ENCODE measurements at places on chromosomes 3 and 15. TPM values are rescaled to one million over a fixed set of nuclear protein-coding genes. Genes with fewer than 3 reads are reported as not detected.
A peak's percentile ranks its signal among the peaks of the same experiment; 100 is the strongest.

SNURF gene
- 58.6 TPM for total RNA-seq

CCDC33 gene
- total RNA-seq, result not detected

HGD gene
- not detected for total RNA-seq

CHST2 gene
- 23.8 TPM for total RNA-seq

UNC45A gene
- 25.1 TPM for total RNA-seq

CLRN1 gene
- not detected for total RNA-seq

RPL14 gene
- total RNA-seq, result 726 TPM

ARGFX gene
- total RNA-seq, result not detected

DNA sequence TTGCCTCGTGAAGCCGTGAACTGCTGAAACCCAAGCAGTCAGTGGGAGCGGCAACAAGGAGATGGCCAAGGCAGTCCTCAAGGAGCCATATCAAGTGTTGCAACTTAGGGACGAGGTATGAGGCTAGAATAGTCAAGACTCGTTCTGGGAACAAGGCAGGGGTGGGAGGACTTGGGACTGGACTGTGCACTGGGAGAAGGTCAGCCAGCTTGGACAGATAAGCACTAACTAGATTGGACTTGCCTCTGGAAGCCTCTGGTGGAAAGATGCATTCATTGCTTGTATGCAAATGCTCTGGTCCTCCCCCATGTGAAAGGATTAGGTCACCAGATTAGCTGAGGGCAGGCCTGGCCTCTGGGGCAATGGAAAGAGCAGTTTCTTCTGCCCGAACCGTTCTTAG is 123.3 kb upstream of the CTNNB1 start:
- DNase-seq, result no peak
- H3K4me1 ChIP-seq, result no peaks in the 10 kb centered on the region
- H3K4me3 ChIP-seq, result no peak overlapping the region
- no peak overlapping the region for H3K27ac ChIP-seq
- H3K36me3 ChIP-seq, result no peaks in the 10 kb centered on the region

GRCh38 chr15:67794832-67795574 is 30.3 kb upstream of the SKOR1 start:
- 0 out of 2 replicates have a peak, but pooled peaks cover 5% of the 10 kb centered on the region for H3K36me3 ChIP-seq
- H3K4me3 ChIP-seq, result no peak overlapping the region
- no peak for DNase-seq

DNA sequence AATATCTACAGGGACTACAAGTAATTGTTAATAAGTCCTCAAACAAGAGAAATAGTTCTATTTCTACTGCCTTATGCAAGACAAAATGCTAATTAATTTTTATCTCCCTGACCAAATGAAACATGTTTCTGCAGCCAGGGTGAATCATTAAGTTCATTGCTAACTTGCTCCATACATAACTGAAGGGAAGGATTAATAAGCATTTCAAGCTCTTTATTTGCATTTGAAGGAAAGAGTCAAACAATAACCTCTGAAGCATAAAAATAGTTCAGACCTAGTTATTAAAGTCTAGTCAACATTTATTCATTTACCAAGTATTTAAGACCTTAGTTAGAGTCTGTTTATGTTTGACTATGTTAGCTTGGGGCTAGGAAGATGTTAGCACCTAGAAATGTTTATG is 120.0 kb downstream of the ATP1B3 start:
- H3K4me3 ChIP-seq, result no peak overlapping the region
- no peak overlapping the region for H3K27ac ChIP-seq
- no peaks in the 10 kb centered on the region for H3K36me3 ChIP-seq
- DNase-seq, result peak; percentile 21

GRCh38 chr3:122908251-122908650 is 113.4 kb downstream of the SLC49A4 start:
- no peak overlapping the region for H3K4me3 ChIP-seq
- no peaks in the 10 kb centered on the region for H3K4me1 ChIP-seq
- no peaks in the 10 kb centered on the region for H3K36me3 ChIP-seq
- no peak for DNase-seq
- no peak overlapping the region for H3K27ac ChIP-seq
- H3K27me3 ChIP-seq, result no peaks in the 10 kb centered on the region

GRCh38 chr3:23726811-23727548 is 78.8 kb upstream of the UBE2E1 start:
- no peak for DNase-seq
- H3K27ac ChIP-seq, result no peak overlapping the region
- H3K4me3 ChIP-seq, result no peak overlapping the region
- H3K4me1 ChIP-seq, result peaks cover 8% of the 10 kb centered on the region
- H3K27me3 ChIP-seq, result no peaks in the 10 kb centered on the region
- no peaks in the 10 kb centered on the region for H3K36me3 ChIP-seq

DNA sequence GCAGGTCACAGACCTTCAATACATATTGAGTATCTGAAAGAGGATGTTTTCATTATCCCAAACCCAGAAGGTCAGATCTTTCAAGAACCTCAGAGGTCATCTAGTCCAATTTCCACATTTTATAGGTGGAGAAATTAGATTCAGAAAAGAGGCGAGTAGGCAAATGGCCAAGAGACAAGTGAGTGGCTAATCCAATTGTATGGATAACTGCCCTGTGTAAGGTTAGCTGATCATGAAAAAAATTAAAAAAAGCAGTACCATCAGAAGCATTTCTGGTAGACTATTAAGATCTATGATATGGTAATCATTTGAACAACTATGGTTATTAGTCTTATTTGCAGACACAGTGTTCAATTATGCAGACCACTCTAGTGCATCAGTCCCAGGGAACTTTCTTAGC is 660.7 kb upstream of the CFAP20DC start:
- no peak overlapping the region for H3K27ac ChIP-seq
- H3K4me3 ChIP-seq, result no peak overlapping the region
- no peaks in the 10 kb centered on the region for H3K27me3 ChIP-seq
- H3K4me1 ChIP-seq, result no peaks in the 10 kb centered on the region
- DNase-seq, result no peak
- no peaks in the 10 kb centered on the region for H3K36me3 ChIP-seq

DNA sequence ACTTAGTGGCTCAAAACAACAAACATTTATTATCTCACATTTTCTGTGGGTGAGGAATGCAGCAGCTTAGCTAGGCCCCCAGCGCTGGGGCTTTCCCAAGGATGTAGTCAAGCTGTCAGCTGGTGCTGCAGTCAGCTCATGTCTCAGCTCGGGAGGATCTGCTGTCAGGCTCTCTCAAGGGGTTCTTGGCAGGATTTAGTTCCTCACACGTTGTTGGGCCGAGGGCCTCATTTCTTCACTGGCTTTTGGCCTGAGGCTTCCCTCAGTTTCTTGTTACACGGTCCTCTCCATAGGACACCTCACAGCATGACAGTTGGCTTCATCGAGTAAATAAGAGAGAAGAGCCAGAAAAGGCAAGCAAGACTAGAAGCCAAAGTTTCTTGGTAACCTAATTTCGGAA is 13.7 kb upstream of the U2SURP start:
- DNase-seq, result no peak
- no peaks in the 10 kb centered on the region for H3K27me3 ChIP-seq
- H3K27ac ChIP-seq, result no peak overlapping the region
- H3K4me1 ChIP-seq, result peaks cover 8% of the 10 kb centered on the region
- H3K4me3 ChIP-seq, result no peak overlapping the region
- no peaks in the 10 kb centered on the region for H3K36me3 ChIP-seq

DNA sequence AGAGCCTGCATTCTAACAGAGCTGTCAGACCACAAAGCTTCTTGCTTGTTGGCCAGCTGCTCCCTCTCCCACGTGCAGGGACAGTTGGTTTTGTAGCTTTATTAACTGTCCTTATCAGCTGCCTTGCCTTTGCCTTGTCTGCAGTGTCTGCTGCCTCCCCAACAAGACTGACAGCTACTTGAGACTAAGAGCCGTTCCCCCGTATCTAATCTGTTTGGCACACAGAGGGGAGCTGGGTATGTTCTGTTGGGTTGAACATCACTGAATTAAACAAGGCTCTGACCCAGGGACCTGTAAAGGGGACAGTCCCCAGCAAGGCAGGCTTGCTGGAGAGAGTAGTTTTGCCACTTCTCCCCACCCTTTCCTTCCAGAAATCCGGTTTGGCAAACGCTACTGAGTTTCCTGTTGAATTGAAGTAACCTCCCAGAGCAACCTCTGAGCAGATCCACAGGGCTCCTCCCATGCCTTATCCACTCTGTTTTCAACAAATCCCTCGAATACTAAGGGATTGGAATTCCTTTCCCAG is 116.1 kb downstream of the ANP32A start:
- no peaks in the 10 kb centered on the region for H3K27me3 ChIP-seq
- H3K27ac ChIP-seq, result no peak overlapping the region
- no peaks in the 10 kb centered on the region for H3K36me3 ChIP-seq
- no peak for DNase-seq

DNA sequence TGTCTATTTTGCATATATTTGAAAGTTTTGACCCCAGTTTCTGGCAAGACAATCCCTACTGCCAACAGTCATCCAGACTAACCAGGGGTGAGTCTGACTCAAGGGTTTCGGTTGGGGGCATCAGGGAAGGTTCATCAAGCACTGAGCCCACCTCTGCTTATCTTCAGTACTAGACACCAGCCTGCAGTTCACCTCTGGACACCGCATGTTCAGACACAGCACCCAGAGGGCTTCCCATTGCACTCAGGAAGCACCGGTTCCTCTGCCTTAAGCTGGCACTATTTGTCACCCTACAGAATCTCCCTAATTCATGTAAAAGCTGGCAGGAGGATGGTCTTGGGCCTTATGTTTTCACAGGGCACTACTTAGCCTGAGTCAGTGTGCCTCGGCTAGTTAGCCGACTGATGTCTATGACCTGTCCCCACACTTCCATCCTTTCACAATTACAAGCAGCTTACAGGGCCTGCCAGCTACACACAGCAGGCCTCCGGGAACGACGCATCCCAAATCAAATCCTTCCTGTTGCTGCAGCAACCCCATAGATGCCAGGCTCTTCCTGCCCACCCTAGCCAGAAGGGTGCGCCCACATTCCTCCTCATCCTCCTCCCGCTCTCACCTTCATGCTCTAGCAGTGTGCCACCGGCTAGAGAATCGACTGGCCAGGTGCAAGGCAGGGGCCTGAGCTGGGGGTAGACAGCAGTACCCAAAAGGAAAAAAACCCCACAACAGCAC is 52.5 kb downstream of the SH3BP5 start:
- no peaks in the 10 kb centered on the region for H3K4me1 ChIP-seq
- H3K4me3 ChIP-seq, result no peak overlapping the region
- H3K27ac ChIP-seq, result no peak overlapping the region

GRCh38 chr3:119175872-119176756 is 2.7 kb downstream of the UPK1B start:
- H3K36me3 ChIP-seq, result no peaks in the 10 kb centered on the region
- H3K4me1 ChIP-seq, result no peaks in the 10 kb centered on the region
- H3K4me3 ChIP-seq, result no peak overlapping the region
- no peak overlapping the region for H3K27ac ChIP-seq

- no peaks in the 10 kb centered on the region for H3K27me3 ChIP-seq
- H3K36me3 ChIP-seq, result no peaks in the 10 kb centered on the region
- H3K4me1 ChIP-seq, result peaks cover 7% of the 10 kb centered on the region
- no peak overlapping the region for H3K27ac ChIP-seq
- H3K4me3 ChIP-seq, result no peak overlapping the region
Measured at GRCh38 chr3:112351036-112351435, 18.1 kb downstream of the CD200 start.

DNA sequence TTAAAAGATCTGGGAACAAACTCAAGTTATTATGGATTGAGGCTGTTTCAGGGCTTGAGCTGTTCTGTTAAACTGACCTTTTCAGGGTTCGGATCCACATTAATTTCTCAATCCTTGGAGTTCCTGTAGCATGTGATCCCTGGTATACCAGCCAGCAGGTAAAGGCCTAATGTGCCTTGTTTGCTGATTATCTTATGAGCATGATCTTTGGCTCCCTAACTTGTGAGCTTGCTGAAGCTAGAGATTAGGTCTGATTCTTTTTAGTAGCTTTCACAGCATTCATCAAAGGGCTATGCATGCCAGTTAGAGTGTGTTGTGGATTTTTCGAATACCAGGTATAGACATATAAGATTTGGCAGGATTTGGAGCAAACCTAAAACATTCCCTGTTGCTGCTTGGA is 10.3 kb downstream of the CORO2B start:
- H3K4me1 ChIP-seq, result peaks cover 47% of the 10 kb centered on the region
- H3K4me3 ChIP-seq, result no peak overlapping the region
- no peaks in the 10 kb centered on the region for H3K27me3 ChIP-seq
- H3K27ac ChIP-seq, result no peak overlapping the region

DNA sequence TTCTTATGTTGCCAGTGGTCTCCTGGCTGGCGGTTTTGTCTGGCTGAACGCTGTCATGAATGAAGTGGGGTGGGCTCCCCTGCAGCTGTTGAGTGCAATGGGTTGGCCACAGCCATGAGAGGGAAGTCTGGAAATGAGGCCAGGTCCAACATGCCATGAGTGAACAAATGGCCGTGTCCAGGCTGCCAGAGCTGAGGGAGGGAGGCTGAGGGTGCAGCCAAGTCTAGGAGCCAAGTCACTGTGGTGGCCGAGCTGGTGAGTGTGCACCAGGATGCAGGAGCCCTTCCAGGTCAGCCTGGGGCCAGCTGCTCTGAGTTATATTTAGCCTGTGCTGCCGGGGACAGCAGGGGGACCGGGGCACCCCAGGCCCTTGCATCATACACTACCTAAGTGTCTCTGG is 24.7 kb upstream of the PRR23E start:
- no peaks in the 10 kb centered on the region for H3K4me1 ChIP-seq
- H3K27me3 ChIP-seq, result no peaks in the 10 kb centered on the region
- no peak overlapping the region for H3K4me3 ChIP-seq
- no peaks in the 10 kb centered on the region for H3K36me3 ChIP-seq
- no peak overlapping the region for H3K27ac ChIP-seq

- no peaks in the 10 kb centered on the region for H3K4me1 ChIP-seq
- no peak overlapping the region for H3K4me3 ChIP-seq
- H3K27me3 ChIP-seq, result no peaks in the 10 kb centered on the region
- DNase-seq, result no peak
- no peak overlapping the region for H3K27ac ChIP-seq
Measured at GRCh38 chr3:81299481-81299880, 462.0 kb downstream of the GBE1 start.

GRCh38 chr3:136938334-136938733 is 19.4 kb upstream of the IL20RB start:
- H3K4me3 ChIP-seq, result no peak overlapping the region
- H3K4me1 ChIP-seq, result peaks cover 29% of the 10 kb centered on the region
- peaks cover 11% of the 10 kb centered on the region for H3K36me3 ChIP-seq
- no peaks in the 10 kb centered on the region for H3K27me3 ChIP-seq
- DNase-seq, result no peak

- no peaks in the 10 kb centered on the region for H3K36me3 ChIP-seq
- H3K27ac ChIP-seq, result no peak overlapping the region
- H3K4me3 ChIP-seq, result no peak overlapping the region
- no peaks in the 10 kb centered on the region for H3K27me3 ChIP-seq
- no peak for DNase-seq
Measured at GRCh38 chr15:70258369-70259027, 160.8 kb upstream of the TLE3 start.

DNA sequence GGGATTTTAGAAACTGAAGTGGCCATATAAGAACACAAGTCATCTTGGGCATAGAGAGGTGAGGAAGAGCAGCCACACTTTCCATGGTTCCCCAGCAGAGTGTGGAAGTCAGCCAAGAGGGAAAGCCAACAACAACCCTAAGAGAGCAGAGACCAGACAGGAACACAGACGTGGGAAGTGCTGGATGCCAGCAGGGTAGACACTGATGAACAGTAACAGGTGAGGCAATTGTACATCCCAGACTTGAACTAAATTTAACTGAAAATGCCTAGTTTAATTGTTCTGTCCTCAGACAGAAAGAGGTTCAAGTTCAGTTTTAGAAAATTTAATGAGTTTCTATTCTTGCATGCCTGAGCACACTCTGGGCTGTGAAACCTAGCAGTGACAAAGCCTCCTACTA is 212.1 kb downstream of the ATP8B4 start:
- no peak for DNase-seq
- H3K4me1 ChIP-seq, result no peaks in the 10 kb centered on the region
- no peaks in the 10 kb centered on the region for H3K36me3 ChIP-seq
